ENCODE measurements at places on chromosomes 1 and 21.

DNA sequence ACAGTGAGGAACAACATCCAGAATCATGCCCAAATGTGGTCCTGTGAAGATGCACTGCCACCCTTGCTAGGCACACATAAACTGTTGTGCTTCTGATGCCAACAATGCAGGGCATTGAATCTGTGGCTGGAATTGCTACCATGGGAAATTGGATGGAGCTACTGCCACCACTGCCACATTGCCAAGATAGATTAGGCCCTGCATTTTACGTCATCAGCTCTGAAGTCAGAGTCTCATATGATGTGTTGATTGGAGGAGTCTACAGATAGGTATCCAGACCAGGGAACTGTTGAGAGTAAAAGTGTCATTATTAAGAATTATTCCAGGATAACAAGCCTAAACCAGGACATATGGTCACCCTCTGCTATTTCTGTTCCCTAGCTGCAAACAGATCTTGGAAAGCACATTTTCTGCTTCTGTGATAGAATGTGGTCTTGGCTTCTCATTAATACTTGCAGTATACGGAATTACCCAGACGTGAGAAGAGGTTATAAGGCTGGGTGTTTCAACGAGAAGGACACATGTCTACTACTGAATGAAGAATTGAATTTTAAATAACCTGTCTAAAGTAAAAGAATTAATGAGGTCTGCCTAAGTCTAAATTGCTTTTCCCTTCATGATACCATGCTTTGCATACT is 106.6 kb downstream of the TNNI3K start:
- no peak for DNase-seq

- DNase-seq = no peak
These were observed at the start of gene S100A12 for GRCh38 chr1:153375511-153375910. Gene S100A12, minus strand, starts transcription at chr1:153375621. Its CDS starts 1,029 bp downstream, at chr1:153374592.

DNA sequence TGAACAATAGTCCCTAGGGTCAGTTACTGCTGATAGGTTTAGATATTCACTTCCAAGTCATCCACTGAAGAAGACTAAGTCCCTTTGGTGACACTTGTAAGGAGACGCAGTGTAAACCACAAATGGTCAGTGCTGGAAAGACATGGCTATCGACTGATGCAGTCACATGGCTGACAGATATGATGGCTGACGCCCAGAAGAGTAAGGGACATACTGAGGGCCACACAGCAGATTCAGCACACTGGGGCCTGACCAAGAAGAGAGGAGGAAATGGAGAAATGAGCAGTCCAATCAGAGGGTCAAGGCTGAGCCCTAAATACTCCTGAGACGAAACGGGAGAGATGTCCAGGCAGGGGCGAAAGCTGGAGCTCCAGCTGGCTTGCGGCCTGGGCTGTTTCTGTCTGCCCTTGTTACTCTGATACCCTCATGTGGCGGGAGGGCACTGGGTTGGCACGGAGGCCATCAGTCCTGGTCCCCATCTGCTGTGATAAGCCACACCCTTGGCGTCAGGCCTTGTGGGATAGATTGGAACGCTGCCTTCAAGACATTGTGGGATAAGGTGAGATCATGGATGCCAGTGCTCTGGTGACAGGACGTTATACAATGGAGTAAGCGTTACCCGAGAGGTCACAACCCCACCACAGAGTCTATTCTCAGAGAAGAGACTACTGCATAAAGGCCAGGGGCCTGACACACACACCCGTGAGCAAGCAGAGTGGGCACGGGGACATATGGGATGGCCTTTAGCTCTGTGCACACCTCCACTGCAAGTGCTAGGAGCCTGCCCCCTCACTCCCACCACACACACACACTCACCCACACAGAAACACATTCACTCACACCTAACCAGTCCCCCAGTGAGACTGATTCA is 158.4 kb downstream of the TRABD2B start:
- no peak for DNase-seq

DNA sequence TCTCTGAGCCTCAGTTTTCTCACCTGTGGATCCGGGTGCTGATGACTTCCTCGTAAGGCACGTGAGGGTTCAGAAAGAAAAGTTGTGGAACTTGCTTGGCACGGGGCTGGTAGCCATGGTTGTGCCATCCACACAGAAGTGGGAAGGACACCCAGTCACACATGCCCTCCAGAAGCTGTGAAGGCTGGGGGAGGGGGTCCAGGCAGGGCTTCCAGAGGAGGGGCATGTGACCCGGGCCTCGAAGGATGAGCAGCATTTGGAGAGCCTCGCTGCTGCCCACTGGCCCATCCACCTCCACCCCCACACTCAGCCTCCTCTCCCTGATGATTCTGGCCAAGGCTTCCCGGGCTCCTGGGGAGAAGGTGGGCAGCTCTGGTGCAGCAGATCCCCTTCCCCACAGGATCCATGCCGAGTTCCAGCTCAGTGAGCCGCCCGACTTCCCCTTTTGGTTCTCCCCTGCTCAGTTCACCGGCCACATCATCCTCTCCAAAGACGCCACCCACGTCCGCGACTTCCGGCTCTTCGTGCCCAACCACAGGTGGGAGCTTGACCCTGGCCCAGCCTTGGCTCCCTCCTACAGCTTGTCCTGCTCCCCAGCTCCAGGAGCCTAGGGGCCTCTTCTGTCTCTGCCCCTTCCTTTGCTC is 9.4 kb downstream of the SELENON start:
- DNase-seq = peak; percentile 39

DNA sequence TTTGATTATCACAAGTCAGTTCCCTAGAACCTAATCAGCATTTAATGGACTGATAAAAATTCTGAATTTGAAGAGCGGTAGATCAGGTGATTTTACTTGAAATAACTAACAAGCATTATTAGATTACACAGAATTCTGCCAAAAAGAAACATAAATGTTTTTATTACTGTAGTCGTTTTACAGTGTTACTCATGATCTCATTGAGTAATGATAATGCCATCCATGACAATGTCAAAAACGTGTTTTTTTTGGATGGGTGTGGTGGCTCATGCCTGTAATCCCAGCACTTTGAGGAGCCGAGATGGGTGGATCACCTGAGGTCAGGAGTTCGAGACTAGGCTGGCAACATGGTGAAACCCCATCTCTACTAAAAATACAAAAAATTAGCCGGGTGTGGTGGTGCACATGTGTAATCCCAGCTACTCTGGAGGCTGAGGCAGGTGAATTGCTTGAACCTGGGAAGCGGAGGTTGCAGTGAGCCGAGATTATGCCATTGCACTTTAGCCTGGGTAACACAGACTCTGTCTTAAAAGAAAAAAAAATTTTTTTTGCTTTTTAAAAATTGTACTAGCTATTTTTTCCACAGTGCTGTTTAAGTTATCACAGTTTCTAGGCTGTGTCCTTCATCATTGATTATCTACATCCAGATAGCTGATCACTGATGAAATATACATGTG is 56.6 kb downstream of the LAMC1 start:
- no peak for DNase-seq

GRCh38 chr1:51000160-51000559 is 30.1 kb downstream of the CDKN2C start:
- DNase-seq = peak; percentile 93

- DNase-seq = no peak
These were observed 7.3 kb downstream of the GNG4 start for GRCh38 chr1:235642011-235642942.

DNA sequence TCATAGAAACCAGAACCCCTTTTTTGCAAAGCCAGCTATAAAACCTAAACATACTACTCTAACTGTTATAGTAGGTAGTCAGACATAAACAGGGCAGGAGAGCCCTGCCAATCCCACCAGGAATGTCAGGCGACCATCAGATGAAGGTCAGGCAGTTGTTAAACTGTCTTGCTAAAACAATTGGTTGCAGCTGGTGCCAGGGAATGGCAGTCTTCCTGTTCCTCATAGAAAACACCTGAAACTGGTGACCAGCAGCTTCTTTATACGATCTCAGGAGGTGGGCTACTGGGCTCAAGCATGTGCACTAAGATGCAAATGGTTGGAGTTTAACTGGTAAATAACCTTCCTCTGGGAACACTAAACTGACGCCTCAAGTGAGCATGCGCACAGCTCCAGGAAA is 224.1 kb downstream of the COL11A1 start:
- DNase-seq = no peak

- DNase-seq = no peak
These were observed 15.1 kb downstream of the ZBTB17 start for GRCh38 chr1:15960808-15961207.

- peak; percentile 73 for DNase-seq
These were observed 495 bp downstream of the PI4KB start for GRCh38 chr1:151326619-151327222.

DNA sequence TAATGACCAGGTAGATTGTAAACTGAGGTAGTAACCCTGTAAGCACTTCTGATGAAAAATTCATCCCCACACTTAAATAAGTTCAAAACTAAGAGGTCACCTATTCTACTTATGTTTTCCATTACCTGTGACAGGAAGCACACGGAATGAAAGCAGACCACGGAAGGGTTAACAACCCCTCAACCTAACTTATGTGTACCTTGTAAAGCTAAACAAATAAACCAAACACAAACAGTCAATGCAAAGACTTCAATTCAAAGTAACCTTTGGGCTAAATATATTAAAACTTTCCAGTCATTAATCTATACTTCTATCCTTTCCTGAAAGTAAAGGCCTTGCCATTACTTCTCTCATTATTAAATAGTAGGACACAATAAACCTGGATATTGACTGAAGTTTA is 7.0 kb downstream of the PPP1R15B start:
- no peak for DNase-seq

DNA sequence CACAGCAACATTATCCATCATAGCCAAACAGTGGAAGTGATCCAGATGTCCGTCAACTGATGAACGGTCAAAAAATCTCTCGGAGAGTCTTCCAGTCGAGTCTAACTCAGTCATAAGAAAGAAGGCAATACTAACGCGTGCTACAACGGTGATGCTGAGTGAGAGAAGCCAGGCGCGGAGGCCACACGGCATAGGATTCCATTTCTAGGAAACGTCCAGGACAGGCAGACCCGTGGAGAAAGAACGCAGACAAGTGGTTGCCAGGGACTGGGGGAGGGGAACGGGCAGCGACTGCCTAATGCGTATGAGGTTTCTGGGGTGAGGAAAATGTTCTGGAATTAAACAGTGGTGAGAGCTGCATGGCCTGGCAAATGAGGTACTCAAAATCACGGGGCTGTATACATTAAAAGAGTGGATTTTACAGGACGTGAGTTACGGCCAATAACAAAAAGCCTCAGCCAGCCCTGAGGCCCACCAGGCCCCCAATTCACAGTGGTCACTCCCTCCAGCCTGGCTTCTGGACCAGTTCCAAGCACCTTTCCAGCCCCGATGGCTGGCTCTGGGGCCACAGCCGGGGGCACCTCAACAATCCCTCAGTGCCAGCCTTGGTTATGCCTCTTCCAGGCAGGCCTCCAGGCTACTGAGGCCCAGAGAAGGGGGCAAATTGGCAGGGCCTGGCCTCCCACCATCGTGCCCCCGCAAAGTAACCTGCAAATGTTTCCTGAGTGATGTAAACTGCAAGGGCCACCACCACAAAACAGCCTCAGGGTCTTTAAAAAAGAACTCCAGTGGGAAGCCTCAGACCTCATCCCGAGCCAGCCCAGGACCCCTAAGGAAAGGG is 3.4 kb downstream of the WNT9A start:
- DNase-seq = no peak

DNA sequence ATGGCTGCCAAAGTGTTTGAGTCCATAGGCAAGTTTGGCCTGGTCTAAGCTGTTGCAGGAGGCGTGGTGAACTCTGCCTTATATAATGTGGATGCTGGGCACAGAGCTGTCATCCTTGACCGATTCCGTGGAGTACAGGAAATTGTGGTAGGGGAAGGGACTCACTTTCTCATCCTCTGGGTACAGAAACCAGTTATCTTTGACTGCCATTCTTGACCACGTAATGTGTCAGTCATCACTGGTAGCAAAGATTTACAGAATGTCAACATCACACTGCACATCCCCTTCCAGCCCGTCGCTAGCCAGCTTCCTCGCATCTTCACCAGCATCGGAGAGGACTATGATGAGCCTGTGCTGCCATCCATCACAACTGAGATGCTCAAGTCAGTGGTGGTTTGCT is 215.8 kb upstream of the JUN start:
- DNase-seq = no peak

GRCh38 chr1:59833022-59833421 is 18.3 kb downstream of the HOOK1 start:
- no peak for DNase-seq

- DNase-seq = no peak
These were observed 24.8 kb downstream of the WDR47 start for GRCh38 chr1:109017134-109017533.

DNA sequence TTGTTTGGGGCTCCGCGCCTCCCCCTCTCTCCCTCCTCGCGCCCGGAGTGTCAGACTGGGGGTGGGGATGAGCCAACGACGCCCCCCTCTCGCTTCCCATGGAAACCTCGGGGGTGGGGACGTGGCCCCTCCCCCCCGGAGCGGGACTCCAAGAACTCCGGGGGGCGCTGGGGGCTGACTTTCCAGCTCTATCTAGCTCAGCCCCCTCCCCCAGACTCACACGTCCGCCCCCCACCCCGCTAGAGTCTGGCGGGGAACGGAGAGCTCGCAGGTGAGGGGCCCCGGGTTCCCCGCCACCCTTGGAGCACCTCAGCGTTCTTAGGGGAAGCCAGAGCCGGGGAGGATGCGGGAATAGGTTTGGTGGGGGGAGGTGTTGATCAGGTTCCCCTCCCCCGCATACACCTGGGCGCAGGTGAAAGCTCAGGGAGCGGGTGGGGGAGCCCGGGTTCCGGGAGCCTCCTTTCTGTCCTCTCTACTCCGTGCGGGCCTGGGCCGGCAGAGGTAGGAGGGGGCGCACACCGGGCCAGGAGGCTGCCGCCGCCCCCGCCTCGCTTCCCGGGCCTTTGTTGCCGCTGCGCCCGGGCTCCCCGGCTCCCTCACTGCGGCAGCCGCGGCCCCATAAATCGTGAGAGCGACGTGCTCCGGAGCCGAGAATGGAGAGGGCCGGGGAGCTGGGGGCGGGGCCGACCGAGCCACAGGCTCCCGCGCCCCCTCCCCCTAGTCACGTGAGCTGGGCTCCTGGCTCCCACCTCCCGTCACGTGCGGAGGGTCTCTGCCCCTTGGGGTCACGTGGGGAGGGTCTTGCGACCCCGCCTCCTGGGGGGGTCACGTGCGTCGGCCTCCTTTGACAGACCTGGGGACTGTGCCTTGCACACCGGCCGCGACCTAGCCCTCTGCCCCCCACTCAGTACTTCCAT is 1.9 kb downstream of the EFNA3 start:
- DNase-seq = peak; percentile 74

DNA sequence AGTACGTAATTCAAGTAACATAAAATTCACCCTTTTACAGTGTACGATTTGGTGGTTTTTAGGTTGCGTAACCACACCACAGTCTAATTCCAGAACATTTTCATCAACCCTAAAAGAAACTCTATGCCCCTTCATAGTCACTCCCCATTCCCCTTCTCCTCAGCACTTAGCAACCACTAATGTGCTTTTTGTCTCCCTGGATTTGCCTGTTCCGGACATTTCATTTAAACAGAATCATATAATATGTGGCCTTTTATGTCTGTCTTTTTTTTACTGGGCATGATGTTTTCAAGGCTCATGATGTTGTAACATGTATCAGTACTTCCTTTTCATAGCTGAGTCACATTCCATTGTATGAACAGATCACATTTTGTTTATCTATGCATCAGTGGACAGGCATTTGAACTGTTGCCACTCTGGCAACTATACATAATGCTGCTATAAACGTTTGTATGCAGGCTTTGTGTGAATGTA is 20.8 kb downstream of the OBSCN start:
- DNase-seq = no peak
